ENCODE measurements at places on chromosomes 11 and 22. TPM values are rescaled to one million over a fixed set of nuclear protein-coding genes. Genes with fewer than 3 reads are reported as not detected.

- H3K4me1 ChIP-seq = peaks cover 21% of the 10 kb centered on the region
- no peaks in the 10 kb centered on the region for H3K36me3 ChIP-seq
- H3K27ac ChIP-seq = no peak overlapping the region
- H3K27me3 ChIP-seq = no peaks in the 10 kb centered on the region
- H3K4me3 ChIP-seq = no peak overlapping the region
- peak; percentile 43 for DNase-seq
Observed at GRCh38 chr11:2690596-2691354, 9.0 kb downstream of the KCNQ1OT1 start.

DNA sequence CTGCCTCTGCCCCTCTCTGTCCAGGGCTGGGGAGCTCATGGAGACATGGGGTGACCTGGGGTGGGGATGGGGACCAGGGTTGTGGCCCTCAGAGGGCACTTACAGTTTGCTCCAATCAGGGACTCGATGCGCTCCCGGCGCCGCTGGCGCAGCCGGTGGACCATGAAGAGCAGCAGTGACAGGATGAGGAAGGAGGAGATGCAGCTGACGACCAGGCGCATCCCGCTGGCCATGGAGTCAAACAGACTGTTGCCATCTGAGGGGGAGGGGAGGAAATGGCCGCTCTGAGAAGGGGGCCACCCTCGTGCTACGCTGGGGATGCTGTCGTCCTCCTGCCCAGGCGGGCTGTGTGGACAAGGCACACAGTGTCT lies 80.5 kb downstream of the DGCR2 start:
- peak; percentile 39 for DNase-seq
- H3K4me1 ChIP-seq = no peaks in the 10 kb centered on the region
- no peak overlapping the region for H3K4me3 ChIP-seq
- peaks cover 83% of the 10 kb centered on the region for H3K36me3 ChIP-seq
- H3K27ac ChIP-seq = no peak overlapping the region

GRCh38 chr11:92790366-92790765 lies 179.1 kb upstream of the MTNR1B start:
- no peak overlapping the region for H3K27ac ChIP-seq
- no peak for DNase-seq
- H3K4me3 ChIP-seq = no peak overlapping the region
- H3K27me3 ChIP-seq = no peaks in the 10 kb centered on the region
- no peaks in the 10 kb centered on the region for H3K36me3 ChIP-seq

GRCh38 chr22:43302531-43303041 lies 40.6 kb downstream of the SCUBE1 start:
- peaks cover 27% of the 10 kb centered on the region for H3K4me1 ChIP-seq
- no peak for DNase-seq
- H3K27ac ChIP-seq = no peak overlapping the region
- no peak overlapping the region for H3K4me3 ChIP-seq
- no peaks in the 10 kb centered on the region for H3K27me3 ChIP-seq
- no peaks in the 10 kb centered on the region for H3K36me3 ChIP-seq

- no peaks in the 10 kb centered on the region for H3K27me3 ChIP-seq
- H3K4me1 ChIP-seq = no peaks in the 10 kb centered on the region
- no peak overlapping the region for H3K4me3 ChIP-seq
- H3K36me3 ChIP-seq = no peaks in the 10 kb centered on the region
Observed at GRCh38 chr11:114953039-114953438, 274.7 kb downstream of the NXPE2 start.

The OR6T1 gene
- not detected for total RNA-seq

The RCE1 gene
- total RNA-seq = 6.1 TPM

The APOA4 gene
- total RNA-seq = not detected

GRCh38 chr11:6437423-6437822 lies 3.4 kb downstream of the HPX start:
- H3K27me3 ChIP-seq = no peaks in the 10 kb centered on the region
- H3K36me3 ChIP-seq = no peaks in the 10 kb centered on the region
- no peaks in the 10 kb centered on the region for H3K4me1 ChIP-seq
- no peak for DNase-seq
- no peak overlapping the region for H3K27ac ChIP-seq

GRCh38 chr11:58575377-58576020 lies at the start of gene LPXN:
Gene LPXN (minus strand): TSS chr11:58575856. CDS start chr11:58575772, 84 bp downstream.
- DNase-seq = no peak
- H3K4me3 ChIP-seq = no peak within 1 kb of the TSS
- H3K36me3 ChIP-seq = no peaks in the 10 kb centered on the region
- H3K4me1 ChIP-seq = peaks cover 45% of the 10 kb centered on the region

The LRRC56 gene
- total RNA-seq = not detected

- DNase-seq = no peak
- no peaks in the 10 kb centered on the region for H3K4me1 ChIP-seq
- H3K36me3 ChIP-seq = no peaks in the 10 kb centered on the region
- no peak overlapping the region for H3K4me3 ChIP-seq
- H3K27me3 ChIP-seq = no peaks in the 10 kb centered on the region
Observed at GRCh38 chr11:123393312-123393927, 36.6 kb upstream of the GRAMD1B start.

The TMEM45B gene
- 0.55 TPM for total RNA-seq

DNA sequence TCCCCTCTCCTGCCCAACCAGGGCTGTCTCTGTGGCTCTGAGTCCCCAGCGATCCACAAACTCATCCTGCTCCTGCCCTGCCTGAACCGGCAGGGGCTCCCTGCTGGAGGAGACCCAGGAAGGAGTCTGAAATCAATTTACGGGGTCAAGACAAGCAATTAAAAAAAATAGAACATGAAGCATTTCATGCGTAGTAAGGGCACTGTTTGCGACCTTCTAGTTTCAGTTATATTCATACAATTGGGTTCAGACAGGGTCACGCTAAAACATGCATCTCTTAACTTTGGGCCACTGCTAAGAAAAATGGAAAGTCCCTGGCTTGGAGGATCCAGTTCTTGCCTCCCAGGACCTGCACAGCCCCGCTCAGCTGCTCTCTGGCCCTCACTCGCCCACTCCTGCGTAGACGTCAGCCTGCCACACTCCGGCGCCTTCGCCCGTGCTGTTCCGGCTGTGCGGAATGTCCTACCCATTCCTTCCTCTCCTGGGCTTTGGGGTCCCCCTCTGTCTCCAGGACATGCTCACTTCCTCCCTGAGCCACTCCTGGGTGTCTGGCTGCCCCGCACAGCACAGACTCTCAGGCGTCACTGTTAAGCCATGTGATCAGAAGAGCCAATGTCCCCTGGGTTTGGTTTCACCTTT lies 12.8 kb downstream of the NFAM1 start:
- no peaks in the 10 kb centered on the region for H3K4me1 ChIP-seq
- no peak overlapping the region for H3K4me3 ChIP-seq
- H3K36me3 ChIP-seq = no peaks in the 10 kb centered on the region
- H3K27ac ChIP-seq = no peak overlapping the region
- no peak for DNase-seq

- no peaks in the 10 kb centered on the region for H3K4me1 ChIP-seq
- H3K27ac ChIP-seq = no peak overlapping the region
- H3K27me3 ChIP-seq = no peaks in the 10 kb centered on the region
Observed at GRCh38 chr22:29353286-29353685, 35.1 kb downstream of the AP1B1 start.

The RAB38 gene
- total RNA-seq = not detected

The IL17RA gene
- 8.2 TPM for total RNA-seq

DNA sequence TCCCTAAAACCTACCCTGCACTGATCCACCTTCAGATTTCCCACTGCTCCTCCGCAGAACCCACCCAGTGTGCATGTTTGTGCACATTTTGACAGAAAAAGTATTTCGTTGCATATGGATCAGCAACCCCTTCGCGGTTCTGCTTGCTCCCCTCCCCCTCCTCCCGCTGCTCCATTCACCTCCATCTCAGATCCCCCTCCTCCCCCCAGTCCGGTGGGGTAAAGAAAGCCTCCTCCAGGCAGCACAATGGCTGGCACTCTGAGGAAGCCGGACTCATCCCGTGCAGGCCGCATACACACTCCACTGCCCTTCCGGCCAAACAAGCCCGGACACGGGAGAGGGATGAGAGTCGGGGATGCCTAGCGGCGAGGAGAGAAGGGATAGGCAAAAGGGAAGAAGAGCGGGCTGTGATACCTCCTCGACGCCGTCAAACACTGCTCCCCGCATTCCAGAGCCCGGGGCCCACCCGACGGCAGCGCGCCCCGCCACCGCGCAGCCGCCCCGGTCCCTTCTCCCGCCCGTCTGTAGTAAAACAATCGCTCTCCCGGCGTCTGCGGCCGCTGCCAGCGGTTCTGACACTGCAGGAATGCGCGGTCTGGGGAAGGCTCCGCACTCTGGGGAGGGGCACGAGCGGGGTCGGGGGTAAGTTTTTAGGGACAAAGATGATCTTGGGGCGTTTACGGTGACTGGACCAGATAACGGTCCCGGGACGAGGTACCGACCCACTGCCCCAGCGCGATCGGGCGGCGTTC lies 915 bp downstream of the FEZ1 start:
- no peaks in the 10 kb centered on the region for H3K27me3 ChIP-seq
- peak overlapping the region; percentile 65 for H3K4me3 ChIP-seq
- no peaks in the 10 kb centered on the region for H3K36me3 ChIP-seq

The CSTPP1 gene
- total RNA-seq = 16.8 TPM

DNA sequence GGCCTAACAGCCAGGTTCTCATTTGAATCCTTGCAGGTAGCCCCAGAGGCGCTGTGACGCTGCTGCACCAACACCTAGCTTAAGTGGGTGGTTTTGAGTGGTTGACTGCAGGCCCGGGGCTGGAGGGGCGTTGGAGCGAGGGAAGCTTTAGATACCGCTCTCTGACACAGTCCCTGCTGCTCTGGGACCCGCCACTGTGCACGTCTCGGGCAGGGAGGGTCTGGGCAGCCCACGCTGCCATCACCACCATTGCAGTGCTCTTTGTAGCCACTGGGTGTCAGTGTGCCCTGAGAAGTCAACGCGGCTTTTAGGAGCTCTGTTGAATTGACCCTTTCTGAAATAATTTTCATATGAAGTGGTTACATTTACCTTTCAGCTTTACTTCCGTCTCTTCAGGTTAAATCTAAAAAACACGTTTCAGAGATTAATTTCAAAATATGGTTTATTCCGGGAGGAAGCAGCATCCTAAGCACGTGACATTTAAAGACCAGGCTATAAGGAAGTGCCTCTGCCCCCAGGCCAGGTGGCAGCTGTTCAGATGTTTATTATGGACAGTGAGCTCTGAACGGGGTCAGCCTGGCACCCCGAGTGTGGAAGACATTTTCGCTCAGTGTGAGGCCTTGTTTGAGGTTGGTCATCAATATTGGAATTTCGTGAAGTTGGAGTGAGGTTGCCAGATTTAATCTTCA lies 30.9 kb upstream of the PARVB start:
- no peak overlapping the region for H3K27ac ChIP-seq
- H3K36me3 ChIP-seq = peaks cover 92% of the 10 kb centered on the region
- no peak overlapping the region for H3K4me3 ChIP-seq
- no peaks in the 10 kb centered on the region for H3K4me1 ChIP-seq
- peak; percentile 65 for DNase-seq

The SOX6 gene
- 3.9 TPM for total RNA-seq

The TFIP11 gene
- total RNA-seq = 15.0 TPM

The APOA5 gene
- total RNA-seq = not detected

The NRXN2 gene
- 8.4 TPM for total RNA-seq
